ENCODE measurements at places on chromosomes 13 and 19. TPM values are rescaled to one million over a fixed set of nuclear protein-coding genes. Genes with fewer than 3 reads are reported as not detected.

TRPC4 gene
- total RNA-seq = 0.68 TPM

TEKTIP1 gene
- total RNA-seq = 2.5 TPM

EGLN2 gene
- 122 TPM for total RNA-seq

WDR87 gene
- total RNA-seq = not detected

TMEM86B gene
- total RNA-seq = 3.8 TPM

ZNF235 gene
- total RNA-seq = 10.6 TPM
